Suppressor macrophage treated with lipopolysaccharide for 1 hour (primary cell): ENCODE measurements at places on chromosomes 3 and 15.

- no peak for DNase-seq
Observed at GRCh38 chr3:174869448-174869847, 10.3 kb downstream of the NAALADL2 start.

DNA sequence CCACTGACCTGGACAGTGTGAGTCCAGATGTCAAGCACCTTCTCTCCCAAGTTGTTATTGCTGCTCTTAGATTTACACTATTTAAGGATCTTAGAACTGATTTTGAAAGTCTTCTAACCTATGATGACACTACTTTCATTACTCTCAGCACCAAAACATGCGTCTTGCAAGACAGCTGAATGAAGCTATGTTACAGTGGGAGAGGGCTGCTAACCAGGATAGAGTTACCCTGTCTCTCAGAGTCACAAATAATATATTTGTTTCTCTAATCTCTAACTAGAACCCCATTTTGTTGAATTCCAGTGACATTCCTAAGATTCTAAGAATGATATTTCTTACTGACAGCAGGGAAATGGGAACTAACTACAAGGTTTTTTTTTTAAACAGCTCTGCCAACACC is 455.5 kb downstream of the MAGI1 start:
- no peak for DNase-seq

- DNase-seq, result peak; percentile 67
Observed at GRCh38 chr15:75836959-75837334, 6.3 kb upstream of the UBE2Q2 start.

- no peak for DNase-seq
Observed at GRCh38 chr3:118525077-118525476, 509.6 kb downstream of the IGSF11 start.

GRCh38 chr3:31010491-31010890 is 116.0 kb upstream of the GADL1 start:
- peak; percentile 13 for DNase-seq

GRCh38 chr15:43957724-43958123 is 130.9 kb downstream of the WDR76 start:
- DNase-seq, result no peak

DNA sequence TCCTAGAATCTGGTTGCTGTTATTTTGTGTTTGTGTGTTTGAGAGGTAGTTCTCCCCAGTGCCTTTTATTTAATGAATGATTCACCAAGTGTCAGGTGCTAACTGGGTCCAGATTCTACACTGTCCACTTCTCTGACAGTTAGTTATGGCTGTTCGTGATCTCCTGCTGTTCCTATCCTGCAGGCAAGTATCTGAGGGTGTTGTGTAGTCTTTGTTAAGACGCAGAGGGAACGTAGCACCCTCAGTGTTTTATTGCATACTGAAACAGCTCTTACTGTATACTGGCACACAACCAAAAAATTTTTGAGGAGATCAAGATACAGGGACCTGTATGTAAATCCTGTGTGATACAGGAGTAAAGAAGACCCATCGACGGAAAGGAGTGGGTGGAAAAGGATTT is 1271.3 kb downstream of the ROBO1 start:
- no peak for DNase-seq

DNA sequence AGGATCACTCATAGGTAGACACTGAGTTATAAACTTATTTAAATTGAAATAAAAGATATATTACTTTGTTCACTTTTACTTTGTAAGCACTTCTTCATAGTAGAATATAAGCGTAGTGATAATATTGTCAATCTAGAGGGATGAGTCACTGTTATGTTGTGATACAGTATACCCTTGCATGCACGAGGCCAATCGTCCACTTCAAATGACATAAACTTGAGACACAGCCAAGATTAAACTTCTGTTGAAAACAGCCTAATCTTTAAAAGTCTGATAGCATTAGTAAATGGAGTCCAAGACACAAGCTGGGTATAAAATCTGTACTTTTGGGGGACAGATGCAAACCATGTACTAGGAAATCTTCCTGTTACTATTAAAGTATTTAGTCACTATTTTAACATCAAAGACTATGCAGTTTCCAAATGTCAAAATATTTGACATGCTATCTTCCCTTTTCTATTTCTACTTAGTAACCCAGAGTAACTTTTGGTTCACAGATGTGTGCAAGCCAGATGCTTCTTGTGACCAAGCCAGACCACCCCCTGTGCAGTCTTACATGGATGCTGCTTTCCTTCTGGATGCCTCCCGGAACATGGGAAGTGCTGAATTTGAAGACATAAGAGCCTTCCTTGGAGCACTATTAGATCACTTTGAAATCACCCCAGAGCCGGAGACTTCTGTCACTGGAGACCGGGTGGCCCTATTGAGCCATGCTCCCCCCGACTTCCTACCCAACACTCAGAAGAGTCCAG is 85.3 kb downstream of the PIK3R4 start:
- DNase-seq, result no peak

DNA sequence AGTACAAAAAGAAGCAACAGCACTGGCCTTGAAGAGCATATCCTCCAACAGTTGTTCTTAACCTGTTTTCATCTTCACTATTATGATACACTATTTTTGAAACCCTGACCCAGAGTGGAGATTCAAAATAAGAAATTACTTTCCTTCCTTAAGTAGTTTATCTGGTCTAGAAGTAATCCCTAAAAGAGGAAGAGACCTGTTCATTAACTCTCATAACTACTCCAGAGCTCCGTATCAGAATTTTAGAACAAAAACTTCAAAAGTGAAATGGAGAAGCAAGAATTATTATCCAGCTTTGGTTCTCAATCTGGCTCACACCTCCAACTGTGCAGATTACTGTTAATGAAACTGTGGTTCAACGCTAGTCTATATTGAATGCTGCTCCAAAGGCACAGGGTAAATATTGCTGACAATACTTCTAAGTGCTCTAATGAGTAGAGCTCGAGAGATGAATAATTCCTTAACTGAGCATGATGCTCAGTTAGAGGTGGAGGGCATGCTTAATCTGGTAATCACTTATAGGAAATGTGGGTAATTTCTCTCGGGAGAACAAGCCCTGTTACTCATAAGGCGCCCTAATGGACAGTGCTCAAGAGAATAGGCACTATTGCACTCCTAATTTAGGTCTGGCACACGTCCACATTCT is 5.2 kb downstream of the LCMT2 start:
- no peak for DNase-seq

DNA sequence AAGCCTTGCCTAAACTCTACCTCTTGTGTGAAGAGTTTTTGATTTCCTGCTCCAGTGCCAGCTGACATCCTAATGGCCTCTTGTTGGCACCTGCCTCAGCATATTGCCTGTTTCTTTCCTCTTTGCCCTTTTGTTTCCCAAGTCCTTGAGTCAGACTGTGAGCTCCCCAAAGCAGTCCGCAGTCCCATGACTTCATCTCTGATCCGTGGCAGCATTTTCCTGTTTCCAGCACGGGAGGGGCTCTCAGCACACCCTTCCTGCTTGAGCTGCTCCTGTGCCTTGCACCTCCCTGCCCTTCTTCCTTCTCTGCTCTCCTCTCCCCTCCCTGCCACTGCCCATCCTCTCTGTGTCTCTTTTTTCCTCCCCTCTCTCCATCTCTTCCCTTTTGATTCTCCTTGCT is 179.6 kb downstream of the EPHB1 start:
- DNase-seq, result no peak

DNA sequence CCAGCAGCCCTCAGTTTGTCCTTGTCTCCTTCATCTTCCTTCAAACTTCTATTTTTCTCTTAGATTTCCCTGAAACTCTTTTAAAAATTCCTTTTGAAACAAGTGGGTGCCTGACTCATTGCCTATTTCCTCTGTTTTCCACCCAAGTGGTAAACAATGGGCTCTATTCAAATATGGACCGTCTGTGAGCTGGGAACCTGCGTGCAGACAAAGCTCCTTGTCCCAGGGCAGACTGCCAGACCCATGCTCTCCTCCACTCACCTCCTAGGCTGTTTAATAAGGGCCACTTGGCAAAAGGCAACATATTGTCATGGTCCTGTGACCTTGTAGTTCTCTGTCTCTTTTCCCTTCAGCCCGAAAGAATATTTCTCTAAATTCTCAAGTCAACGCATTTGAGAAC is 332.7 kb upstream of the THBS1 start:
- DNase-seq, result no peak

- DNase-seq, result peak; percentile 90
Observed at GRCh38 chr3:155065537-155065936, 14.6 kb upstream of the MME start.

- DNase-seq, result no peak
Observed at GRCh38 chr15:71152542-71152941, 37.3 kb downstream of the THSD4 start.

DNA sequence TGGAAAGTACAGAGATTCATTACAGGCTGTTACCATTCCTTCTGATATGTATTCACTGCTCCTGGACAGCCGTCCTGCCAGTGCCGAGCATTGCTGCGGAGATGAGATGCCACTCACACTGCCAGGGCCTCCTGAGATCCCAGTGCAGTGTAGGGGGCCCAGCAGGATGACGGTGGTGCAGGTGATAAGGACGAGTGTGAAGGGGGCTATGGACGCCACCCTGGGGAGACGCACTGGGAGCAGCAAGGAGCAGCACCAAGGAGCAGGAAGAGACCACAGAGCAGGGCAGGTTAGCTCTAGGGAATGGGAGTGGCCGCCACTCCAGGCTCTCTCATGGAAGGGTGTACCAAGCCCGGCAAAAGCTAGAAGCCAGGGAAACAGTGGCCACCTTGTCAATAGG is 4.0 kb upstream of the KLF15 start:
- no peak for DNase-seq

- no peak for DNase-seq
Observed at GRCh38 chr3:177474652-177475355, 277.5 kb upstream of the TBL1XR1 start.

- peak; percentile 72 for DNase-seq
Observed at GRCh38 chr3:36904641-36905040, 40.2 kb downstream of the TRANK1 start.

DNA sequence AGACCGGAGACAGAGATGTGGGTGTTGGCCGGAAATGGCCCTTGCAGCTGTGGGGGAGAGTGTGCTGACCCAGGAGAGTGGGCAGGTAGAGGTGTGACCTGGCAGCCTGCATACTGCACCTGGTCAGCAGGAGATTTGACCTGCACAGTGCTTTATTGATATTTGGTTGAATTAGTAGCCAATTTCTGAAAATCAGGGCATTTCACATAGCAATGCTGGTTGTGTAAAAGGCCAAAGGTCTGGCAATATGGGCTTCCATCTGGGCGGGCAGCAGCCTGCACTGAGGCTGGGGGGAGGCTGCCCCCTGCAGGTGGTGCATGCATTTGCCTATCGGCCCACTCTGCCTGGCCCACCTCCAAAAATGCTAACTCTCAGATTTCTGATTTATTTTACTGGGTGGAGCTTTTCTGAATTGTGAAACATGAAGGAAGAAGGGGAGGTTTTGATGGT is 9.4 kb upstream of the MGLL start:
- DNase-seq, result peak; percentile 68

DNA sequence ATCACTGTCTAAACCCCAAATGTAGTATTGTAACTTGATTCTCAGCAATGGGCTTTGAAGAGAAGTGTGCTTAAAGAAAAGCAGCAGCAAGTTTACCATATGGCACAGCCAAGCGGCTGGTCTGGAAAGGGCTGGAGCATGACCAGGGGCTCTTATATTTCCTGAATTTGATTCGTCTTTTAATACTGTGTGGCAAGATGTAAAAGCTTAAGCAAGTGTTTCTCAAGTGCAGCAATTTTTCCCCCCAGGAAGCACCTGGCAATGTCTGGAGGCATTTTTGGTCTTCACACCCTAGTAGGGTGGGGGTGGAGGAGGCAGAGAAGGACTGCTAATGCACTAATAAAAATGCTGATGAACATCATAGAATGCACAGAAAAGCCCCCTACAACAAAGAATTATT is 397.9 kb downstream of the NTRK3 start:
- DNase-seq, result no peak

DNA sequence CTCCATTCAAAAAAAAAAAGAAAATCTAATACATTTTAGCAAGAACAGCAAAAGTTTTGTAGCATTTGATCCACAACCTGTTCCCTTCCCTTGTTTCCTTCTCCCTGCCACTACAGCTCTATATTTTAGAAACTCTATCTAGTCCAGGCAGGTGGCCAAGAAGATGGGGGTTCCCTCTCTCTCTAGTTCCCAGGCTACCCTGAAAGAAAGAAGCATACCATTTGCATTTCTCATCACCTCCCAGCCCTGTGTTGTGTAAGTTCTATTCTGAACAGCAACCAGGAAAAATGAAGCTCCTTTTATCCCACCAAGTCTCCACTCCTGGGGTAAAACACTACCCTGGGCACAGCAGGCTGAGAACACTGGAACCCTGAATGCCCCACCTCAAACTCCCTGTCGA is 100.0 kb downstream of the PCCB start:
- DNase-seq, result no peak

DNA sequence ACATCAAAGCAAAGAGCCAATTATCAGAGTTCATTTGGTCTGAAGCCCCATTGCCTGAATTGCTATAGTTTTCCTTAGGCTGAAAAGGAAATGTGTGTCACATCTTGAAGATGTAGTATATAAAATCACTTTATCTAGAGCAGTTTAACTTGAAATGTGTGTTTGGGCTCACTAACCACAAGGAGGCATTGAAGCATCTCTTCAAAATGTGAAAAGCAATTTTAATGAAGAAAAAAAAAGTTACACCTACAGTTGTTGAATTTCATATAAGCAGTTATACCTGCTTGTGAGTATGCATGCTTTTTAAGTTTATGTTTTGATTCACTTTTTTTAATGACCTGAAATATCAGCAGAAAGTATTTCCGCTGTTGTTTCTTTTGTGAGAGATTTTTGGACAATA is 129.3 kb downstream of the IQCH start:
- DNase-seq, result no peak

GRCh38 chr15:64763462-64763861 is 11.9 kb downstream of the RBPMS2 start:
- no peak for DNase-seq

- DNase-seq, result peak; percentile 21
Observed at GRCh38 chr15:29925227-29926082, 103.2 kb upstream of the TJP1 start.

- DNase-seq, result no peak
Observed at GRCh38 chr3:167184511-167184910, 195.6 kb downstream of the ZBBX start.

DNA sequence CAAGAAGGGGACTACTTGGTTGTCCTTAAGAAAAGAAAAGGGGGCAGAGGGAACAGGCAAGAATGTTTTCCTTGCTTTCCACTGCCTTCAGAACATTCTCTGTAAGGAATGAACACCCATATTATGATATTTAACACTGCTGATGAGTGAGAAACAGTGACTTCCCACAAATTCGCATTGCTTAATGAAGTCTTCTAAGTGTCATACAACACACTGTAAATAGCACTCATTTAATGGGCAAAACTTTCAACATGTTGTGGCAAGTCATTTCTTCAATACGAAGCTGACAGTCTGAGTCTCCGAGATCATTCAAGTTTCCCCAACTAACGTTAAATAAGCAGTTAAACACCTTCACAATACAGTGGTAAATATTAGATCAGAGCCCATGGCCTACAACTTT is 464.4 kb downstream of the SHQ1 start:
- no peak for DNase-seq

DNA sequence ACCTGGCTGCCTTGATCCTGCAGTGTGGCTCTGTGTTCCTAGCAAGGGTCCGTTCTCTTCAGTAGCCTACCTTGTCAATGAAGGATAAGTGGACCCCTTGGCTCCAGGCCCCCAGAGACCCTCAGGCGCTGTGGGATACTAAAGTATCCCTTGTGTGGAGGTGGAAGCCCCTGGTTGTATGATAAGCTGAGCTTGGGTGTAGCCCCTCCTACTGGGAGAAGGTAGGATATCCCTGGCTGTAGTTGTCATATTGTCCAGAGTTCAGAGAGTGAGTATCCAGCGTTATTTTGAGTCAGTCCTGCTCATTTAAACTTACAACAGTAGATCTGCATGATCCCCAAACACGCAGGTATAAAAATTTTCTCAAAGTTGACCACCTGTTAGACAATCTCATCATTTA is 496.8 kb downstream of the CNTN4 start:
- no peak for DNase-seq
